ENCODE measurements at places on chromosomes 2 and 18.

DNA sequence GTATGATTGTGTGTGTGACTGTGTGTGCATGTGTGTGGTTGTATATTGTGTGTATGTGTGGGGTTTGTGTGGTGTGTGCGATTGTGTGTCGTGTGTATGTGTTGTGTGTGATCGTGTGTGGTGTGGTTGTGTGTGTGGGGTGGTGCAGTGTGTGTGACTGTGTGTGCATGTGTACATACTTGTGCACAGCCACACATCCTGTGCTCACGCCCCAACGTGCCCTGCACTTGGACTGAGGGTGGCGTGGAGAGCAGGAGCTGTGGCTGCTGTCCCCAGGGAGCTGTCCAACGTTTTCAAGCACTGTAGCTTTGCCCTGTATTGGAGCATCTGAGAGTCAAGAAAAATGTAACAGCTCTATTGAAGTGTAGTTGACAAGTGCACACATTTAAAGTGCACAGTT, 243.2 kb upstream of the HDAC4 start:
- peak; percentile 0 for DNase-seq

DNA sequence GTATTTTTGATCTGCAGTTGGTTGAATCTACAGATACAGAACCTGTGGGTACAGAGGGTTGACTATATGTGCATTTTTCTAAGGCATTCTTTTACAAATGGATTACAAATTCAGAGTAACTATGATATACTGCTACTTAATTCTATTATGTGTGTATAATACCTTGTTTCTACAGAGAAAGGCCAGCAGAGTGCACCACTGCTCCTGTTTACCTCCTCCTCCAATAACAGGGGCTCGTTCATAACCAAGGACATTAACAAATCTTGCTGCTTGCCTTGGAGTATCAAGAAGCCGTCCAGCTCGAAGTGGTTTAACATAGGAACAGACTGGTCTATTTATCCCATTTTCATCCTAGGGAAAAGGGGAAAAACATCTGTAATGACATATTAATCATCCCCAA, 16.4 kb downstream of the CEP76 start:
- peak; percentile 36 for DNase-seq

- DNase-seq: no peak
These were observed 76.0 kb downstream of the RNF144A start for GRCh38 chr2:6993229-6993640.

- DNase-seq: no peak
These were observed 316.8 kb upstream of the HS6ST1 start for GRCh38 chr2:128635361-128635900.

DNA sequence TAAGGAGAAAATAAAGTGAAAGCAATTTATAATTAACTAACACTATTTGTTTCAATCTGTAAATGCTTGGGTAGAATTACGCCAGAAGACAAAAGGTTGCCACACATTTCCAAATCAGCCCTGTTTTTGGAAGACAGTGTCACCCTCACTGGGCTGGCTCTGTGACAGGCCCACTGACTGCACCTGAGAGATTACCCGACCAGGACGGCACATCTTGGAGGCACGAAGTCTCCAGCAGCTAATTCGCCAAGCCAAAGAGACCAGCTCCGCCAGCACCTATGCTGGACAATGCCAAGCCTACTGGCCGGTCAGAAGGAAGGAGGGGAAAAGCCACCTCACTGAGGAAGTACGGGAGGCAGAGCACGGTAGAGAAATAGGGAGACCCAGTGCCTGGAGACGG, 61.9 kb downstream of the CYB5A start:
- DNase-seq: no peak

- DNase-seq: no peak
These were observed 135.4 kb downstream of the NBAS start for GRCh38 chr2:15425712-15426111.

All from mesenchymal stem cell (in vitro differentiated cells and primary cell).